ENCODE measurements at places on chromosomes 16 and 17.

GRCh38 chr16:56965149-56966092 is 3.7 kb downstream of the CETP start:
- no peak for DNase-seq

DNA sequence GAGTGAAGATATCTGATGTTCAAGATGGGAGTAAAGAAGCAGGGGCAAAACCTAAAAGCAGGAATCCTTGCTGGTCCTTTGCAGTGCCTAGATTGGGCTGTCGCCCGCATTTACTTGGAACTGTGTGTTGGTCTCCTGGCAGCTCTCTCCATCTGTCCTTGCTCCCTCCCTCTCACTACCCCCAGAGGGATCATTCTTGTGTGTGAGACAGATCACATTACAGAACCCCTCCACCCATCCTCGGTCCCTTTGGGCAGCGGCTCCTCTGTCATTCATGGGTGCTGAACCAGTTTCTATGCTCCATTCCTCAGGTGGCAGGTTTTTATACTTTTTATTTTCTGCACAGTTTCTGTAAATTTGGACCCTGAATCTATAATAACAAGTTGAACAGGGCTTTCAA is 99.4 kb upstream of the MYOCD start:
- DNase-seq = no peak

DNA sequence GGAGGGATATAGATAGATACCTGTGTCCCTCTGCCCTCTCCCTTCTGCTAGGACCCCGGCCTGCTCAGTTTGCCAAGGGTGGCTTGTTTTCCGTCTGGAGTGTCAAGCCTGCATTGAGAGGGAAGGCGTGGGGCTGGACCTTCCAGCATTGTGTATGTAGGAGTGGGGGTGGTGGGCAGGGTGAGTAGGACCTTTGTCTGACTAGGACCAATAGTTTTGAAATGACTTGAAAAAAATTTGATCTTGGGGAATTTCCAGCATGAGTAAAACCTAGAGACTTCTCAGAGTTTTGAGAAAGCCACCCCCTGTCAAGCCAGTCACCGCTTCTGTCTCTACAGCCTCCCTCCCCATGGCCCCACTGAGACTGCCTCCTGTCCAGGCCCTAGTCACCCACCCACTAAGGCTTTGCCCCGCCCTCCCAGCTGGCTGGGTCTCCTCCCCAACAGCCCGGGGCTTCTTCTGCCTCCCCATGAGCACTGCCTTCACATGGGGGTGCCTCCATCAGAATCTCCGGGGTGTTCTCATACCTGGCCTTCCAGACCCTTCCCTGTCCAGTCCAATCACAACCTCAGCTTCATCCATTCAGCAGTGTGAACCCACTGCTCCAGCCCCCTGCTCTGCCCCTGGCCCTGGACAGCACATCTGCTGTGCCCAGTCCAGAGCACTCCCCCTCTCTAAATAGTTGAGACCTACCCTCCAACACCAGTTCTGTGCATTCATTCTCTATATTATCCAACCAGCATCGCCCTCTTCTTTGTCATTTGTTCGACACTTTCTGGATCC is 207.0 kb downstream of the MSI2 start:
- DNase-seq = no peak

- DNase-seq = no peak
Observed at GRCh38 chr16:65117811-65118448, 3.9 kb downstream of the CDH11 start.

GRCh38 chr16:50901062-50901461 is 159.2 kb downstream of the CYLD start:
- no peak for DNase-seq

DNA sequence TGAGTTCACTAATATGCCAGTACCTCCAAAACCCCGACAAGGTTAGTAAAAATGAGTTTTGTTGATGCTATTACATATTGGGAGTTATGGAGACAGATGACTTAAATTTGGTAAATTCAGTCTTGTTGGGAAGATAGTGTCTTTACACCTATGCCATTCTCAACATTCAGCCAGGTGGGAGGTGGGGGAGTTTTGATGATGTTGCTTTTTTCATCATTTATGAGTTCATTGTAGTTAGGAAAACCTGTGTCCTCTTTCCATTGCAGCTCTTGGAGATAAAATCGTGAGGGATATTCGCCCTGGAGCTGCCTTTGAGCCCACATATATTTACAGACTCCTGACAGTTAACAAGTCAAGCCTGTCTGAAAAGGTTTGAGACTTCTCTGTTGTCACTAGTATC is 59.9 kb upstream of the CRISPLD2 start:
- DNase-seq = no peak

GRCh38 chr17:46950342-46950996 is 27.5 kb downstream of the GOSR2 start:
- DNase-seq = no peak

- no peak for DNase-seq
Observed at GRCh38 chr16:11326084-11326736, 19.0 kb upstream of the RMI2 start.

DNA sequence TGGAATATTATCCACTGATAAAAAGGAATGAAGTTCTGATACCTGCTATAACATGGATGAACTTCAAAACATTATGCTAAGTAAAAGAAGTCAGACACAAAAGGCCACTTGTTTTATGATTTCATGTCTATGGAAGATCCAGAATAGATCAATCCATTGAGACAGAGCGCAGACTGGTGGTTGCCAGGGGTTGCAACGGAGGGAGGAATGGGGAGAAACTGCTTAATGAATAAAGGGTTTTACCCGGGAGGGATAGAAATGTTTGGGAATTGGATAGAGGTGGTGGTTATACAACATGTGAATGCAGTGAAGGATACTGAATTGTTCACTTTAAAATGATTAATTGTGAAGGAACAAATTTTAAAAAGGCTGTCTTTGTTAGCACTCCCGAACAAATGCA is 30.2 kb downstream of the WDR59 start:
- no peak for DNase-seq

DNA sequence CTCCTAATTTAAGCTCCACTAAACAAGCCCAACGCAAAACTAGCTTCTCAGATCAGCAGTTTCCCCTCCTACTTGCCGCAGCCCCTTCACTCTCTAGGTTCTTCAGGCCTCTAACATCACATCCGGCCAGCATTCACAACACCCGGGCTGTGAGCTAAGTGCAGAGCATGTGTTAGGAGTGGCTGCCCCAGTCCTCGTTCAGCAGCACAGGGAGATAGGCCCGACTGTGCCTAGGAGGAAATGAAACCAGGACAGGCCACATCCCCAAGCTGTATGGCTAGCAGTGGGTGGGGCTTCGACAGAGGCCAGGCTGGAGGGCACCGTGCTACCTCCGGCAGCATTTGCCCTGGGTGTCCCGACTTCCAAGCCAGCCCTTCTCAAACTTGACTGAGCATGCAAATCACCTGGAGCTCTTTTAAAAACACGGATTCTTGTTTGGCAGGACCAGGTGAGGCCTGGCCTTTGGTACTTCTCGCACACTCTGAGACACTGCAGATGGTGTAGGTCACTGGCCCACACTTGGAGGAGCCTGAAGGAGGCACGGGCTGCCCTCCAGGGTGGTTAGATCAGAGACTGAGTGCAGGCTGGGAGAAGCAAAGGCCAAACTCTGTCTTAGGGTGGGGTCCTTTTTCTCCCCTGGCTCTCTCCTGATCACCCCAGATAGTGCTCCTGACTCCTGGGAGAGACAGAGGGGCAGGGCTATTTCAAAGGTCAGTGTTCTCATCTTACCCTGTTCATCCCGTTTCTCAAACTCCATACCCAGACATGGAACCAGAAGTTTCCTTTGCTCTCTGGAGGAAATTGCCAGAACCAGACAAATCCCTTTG is 202.0 kb downstream of the C16orf78 start:
- no peak for DNase-seq

DNA sequence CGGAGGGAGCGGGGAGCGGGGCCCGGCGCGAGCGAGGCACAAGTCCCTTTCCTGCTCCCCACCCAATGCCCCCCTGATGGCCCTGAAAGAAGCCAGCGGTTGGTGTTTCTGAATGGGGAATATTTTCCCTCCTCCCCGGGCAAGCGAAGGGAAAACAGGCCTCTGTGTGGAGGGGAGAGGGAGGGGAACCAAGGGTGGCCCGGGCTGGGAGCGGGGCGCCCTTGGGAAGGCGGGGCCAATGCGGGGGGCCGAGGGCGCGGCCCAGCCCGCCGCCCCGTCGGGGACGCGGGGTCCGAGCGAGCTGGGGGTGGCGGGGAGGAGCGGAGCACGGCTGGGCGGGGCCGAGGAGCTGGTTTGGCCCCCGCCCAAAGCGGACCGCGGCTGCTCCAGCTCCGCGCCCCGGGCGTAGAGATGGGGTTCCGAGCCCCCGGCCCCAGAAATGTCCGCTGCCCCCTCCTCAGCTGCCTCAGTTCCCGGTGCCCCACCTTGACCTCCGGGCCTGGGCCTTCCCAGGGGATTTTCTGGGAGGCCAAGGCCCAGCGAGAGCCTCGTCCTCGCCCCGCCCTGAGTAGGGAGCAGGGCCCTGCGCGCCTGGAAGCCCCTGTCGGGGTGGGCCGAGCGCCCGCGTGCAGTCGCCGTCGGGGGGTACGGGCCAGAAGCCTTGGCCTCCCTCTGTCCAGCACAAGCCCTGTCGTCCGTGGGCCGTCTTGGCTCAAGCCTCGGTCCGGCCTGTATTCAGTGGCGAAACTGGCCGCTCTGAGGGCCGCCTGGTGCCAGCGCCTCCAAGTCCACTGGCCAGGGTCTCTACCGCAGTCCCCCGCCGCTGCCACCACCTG is 3.9 kb upstream of the HEXIM1 start:
- no peak for DNase-seq
